ENCODE measurements at places on chromosomes 5 and 9.

GRCh38 chr5:128673970-128674369 is 135.9 kb upstream of the FBN2 start:
- no peak for DNase-seq

- DNase-seq, result no peak
Observed at GRCh38 chr9:89312222-89312571, 1.2 kb downstream of the CKS2 start.

GRCh38 chr9:137352511-137353222 is 50.6 kb upstream of the NRARP start:
- DNase-seq, result no peak

- DNase-seq, result no peak
Observed at GRCh38 chr5:107295914-107296313, 374.8 kb downstream of the EFNA5 start.

DNA sequence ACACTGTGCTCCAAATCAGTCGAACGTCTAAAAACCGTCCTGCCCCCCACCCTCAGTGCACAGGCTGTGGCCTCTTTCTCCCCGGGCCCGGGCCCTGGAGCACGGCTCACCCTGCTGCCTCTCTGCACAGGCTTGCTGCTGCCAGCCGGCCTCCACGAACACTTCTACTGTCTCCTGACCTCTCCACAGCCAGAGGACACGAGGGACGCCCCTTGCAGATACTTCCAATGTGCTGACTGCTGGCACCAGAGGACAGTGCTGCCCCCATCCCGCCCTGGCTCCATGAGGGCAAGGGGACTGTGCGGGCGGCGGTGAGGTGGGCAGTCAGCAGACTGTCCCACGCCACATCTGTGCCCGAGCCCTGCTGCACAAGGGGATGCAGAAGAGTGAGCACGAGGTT is 174.8 kb downstream of the COL23A1 start:
- DNase-seq, result peak; percentile 82

DNA sequence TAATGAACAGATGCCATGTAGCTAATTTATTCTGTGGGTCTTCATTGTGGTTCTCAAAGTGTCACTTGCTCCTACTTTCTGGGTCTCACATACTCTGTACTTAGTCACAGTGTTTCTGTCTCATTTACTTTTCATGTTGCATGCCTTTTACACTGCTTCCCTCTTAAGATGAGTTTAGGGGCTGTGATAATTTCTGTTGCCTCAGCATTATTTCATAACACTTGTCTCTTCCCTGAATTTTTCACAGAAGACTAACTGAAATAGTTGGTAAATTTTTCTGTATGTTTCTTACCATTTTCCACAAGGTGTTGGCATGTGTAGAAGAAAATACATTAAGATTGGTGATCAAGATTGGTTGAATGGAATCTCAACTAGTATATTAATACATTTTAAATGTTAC is 59.6 kb downstream of the DENND4C start:
- no peak for DNase-seq

- no peak for DNase-seq
Observed at GRCh38 chr9:113477058-113477457, 13.5 kb downstream of the RGS3 start.

DNA sequence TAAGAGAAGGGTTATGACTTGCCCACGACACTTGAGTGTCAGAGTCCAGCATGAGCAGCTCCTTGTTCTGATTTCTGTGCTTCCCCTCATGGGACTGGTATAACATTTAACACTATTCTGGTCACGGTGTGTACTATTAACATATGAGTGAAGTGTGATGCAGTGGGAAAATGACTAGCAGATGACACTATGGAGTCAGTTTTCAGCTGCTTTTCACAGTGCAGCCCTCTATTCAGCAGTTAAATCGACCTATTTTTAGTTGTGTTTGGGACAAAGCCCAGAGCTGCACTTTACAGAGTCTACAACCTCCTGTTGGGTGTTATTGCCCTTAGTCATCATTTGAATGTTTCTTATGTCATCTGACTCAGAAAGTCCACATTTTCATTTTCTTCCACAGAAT is 59.1 kb downstream of the CHSY3 start:
- no peak for DNase-seq

DNA sequence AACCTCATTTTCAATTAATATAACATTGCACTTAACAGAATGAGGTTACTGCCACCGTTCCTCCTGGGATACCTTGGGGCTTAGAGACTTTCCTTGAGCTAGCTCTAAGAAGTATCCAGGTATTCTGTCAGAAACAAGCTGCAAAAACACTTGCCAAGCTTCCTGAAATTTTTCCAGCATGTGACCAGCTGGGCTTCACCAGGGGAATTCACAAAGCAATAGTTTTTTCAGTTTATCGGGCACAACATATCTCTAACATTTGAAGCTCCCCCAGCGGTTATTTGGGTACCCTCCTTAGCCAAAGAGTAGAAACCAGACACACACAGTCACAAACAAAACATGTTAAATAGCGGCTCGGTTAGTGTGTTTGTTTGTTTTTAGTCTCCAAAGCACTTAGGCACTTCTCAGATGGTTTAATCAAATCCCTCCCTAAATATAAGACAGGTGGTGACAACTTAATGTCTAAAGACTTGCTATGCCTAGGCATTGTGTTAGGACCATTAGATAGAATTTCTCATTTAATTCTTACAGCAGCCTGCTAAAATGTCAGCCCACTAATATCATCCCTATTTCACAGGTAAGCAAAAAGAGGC is 278.2 kb downstream of the GLIS3 start:
- no peak for DNase-seq

DNA sequence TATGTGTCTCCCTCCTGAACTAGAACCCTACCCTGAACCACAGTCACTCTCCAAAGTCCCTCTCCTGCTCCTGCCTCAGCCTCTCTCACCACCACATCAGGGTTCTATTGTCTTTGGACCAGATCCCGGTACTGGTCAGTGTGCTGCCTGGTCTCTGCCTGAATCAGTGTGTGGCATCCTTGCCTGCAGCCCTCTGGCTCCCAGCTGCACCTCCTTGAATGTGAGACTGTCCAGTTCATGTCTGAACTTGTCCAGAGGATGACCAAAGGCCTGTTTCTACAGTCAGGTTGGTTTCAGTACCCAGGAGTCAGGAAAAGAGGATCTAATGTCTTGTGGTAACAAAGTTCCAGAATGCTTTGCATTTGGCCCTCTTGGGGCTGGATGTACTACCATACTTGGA is 76.8 kb upstream of the RANBP3L start:
- no peak for DNase-seq

All from mesenteric fat pad (tissue), 1 donor.